ENCODE measurements at places on chromosomes 12 and 14.

DNA sequence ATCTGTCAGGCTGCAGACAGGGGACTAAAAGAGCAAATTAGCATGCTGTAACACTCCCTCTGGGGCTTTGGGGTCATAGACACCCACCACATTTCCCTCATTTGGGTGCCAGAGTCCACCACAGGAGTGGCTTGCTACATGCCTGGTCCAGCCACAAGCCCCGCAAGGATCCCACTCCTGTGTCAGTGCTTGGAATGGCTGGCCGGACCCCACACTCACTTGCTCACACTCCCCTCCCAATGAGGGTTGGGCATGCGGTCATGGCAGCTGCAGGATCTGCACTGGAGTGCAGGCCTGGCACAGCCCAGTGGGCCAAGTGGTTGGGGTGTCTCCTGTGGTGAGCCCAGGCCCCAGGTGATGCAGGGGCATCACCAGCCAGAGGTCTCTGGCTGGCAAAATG is 59.9 kb downstream of the TSPAN19 start:
- DNase-seq: no peak

DNA sequence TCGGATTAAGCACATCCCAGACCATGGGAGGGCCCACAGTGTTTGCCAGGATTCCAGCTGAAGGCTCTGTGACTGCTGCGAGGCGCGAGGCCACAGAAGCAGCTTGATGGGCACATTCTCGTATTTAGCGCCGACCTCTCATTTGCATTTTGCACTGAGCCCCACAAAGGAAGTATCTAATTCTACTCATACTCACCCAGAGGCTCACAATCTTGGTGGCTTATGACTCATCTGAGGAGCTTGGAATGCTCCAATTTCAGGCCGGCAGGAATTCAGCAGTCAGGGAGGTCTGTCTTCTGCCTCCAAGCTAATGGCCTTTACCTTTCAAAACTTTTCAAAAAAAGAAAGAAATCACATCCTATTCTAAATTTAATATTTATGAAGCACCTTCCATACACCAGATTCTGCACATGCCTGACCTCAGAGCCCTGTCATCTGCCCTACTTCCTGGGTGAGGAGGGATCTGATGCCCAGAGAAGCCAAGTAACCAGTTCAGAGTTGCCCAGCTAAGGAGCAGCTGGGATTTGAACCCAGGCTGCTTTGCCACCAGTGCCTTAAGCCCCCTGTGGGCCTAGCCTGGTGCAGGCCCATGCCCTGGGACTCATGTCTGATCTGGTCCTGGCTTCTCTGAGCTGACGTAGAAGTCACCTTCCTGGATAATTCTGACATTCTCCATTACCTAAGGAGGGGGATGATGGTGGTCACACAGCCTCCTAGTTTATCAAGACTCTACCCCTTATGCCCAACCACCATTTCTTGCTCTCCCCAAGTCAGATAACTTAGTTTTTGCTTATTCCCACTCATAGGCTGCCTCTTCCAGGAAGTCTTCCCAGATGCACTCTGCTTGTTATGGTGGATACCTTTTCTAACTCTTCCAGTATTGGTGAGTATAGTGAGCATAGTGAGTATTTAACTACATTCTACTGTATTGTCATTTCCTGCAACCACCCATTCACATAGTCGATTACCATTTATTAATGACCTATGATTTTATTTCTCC is 198.9 kb downstream of the RBM19 start:
- DNase-seq: no peak

DNA sequence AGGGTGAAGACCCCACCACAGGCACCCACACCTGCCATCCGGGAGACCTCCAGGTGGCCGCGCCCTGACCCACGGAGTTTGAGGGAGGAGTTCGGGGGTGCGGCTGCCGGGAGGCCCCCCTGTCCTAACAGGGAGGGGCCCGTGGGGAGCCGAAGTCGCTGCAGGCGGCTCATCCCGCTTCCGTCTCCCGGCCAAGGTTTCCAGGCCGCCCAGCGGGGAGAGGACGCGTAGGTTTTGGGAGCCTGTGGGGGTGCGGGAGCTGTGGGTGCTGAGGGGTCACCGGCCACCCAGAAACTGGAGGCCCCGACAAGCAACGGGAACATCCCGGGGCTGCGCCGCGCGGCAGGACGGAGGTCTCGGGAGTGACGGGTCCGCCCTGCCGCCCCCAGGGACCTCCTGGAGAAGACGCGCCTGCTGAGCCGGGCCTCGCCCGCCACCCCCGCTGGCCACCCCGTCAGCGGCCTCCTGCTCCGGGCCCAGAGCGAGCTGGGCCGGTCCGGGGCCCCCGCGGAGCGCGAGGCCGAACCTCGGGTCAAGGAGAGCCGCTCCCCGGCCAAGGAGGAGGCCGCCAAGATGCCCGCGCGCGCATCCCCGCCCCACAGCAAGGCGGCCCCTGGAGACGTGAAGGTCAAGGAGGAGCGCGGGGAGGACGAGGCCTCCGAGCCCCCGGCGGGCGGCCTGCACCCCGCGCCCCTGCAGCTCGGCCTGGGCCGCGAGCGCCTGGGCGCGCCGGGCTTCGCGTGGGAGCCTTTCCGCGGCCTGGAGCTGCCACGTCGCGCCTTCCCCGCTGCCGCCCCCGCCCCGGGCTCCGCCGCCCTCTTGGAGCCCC is 27.6 kb downstream of the LRCOL1 start:
- no peak for DNase-seq

DNA sequence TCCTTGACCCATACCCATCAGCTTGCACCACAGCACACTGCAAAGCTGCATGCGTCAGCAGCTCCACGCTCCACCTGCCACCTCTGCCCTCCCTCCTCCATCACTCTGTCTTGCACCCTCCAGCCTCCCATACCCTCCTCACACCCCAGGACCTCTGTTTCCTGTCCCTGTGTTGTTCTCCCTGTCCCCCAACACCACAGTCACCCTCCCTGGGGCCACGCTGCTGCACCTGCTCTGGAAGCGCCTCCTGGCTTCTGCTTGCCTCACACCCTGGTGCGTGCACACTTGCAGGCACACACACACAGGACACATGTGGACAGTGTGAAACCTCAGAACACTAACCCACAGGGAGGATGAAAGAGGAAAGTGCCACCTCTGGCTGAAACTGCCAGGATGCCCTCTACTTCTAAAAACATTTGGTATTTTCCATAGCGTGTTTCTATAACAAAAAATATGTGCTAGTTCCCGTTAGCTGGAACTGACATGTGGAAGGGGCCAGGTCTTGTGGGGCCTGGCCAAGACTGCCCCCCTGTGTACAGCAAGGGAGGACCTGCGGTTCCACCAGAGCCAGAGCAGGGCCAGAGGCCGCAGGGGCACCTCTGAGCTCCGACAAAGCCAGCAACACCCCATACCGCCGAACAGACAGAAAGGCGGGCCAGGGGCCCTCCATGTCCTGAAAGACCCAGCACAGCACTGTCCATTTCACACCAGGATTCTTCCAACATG is 10.0 kb downstream of the BRF1 start:
- peak; percentile 34 for DNase-seq

- peak; percentile 51 for DNase-seq
These were observed 25.1 kb downstream of the MEG3 start for GRCh38 chr14:100850841-100851585.

- DNase-seq: no peak
These were observed 26.9 kb downstream of the CNOT2 start for GRCh38 chr12:70270108-70270507.

GRCh38 chr14:96104469-96105057 is 65.4 kb downstream of the C14orf132 start:
- DNase-seq: no peak

GRCh38 chr14:84535976-84536375 is 994.0 kb upstream of the FLRT2 start:
- DNase-seq: no peak

- no peak for DNase-seq
These were observed 143.8 kb downstream of the BCL11B start for GRCh38 chr14:99128185-99128584.

- no peak for DNase-seq
These were observed 75.2 kb downstream of the GPR135 start for GRCh38 chr14:59389936-59390335.

- DNase-seq: no peak
These were observed 612 bp downstream of the TRAPPC6B start for GRCh38 chr14:39169541-39169900.

DNA sequence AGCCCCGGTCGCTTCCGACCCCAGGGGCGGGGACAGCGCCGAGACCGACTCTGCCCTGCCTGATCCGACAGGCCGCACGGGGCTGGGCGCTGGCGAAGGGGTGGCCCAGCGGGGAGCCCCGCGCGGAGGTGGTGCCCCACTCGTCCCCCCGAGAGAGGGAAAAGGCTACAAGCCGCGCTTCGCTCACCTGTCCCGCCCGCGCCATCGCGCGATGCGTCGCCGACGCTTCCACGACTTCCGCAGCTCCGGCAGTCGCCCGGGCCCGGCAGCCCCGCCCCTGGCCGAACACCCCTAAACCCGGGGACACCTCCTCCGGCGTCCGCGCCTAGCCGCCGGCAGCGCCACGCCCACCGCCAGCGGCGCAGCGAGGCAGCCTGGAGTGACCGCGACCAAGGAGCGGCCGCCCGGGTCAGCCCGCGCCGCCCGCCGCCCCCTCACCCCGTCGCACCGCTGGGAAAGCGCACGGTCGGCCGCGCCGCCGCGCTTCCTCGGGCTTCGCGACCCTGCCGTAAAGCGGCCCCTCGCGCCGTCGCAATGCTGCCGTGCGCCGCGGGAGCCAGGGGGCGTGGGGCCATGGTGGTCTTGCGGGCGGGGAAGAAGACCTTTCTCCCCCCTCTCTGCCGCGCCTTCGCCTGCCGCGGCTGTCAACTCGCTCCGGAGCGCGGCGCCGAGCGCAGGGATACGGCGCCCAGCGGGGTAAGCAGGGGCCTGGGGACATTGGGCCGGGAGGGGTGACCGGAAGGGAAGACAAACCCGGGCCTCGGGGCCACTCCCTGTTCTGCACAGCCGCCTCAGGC is at the start of the genes BAG5 and COA8:
TSS of gene BAG5 (minus strand) at position 229 of the 797 bp plus-strand sequence. CDS start 1,493 bp downstream, outside the sequence.
TSS of gene COA8 (plus strand) at position 532 of the 797 bp plus-strand sequence. CDS start at position 574, 42 bp downstream.
- DNase-seq: peak; percentile 70

- DNase-seq: no peak
These were observed 110.9 kb upstream of the CCDC196 start for GRCh38 chr14:66375046-66375964.

DNA sequence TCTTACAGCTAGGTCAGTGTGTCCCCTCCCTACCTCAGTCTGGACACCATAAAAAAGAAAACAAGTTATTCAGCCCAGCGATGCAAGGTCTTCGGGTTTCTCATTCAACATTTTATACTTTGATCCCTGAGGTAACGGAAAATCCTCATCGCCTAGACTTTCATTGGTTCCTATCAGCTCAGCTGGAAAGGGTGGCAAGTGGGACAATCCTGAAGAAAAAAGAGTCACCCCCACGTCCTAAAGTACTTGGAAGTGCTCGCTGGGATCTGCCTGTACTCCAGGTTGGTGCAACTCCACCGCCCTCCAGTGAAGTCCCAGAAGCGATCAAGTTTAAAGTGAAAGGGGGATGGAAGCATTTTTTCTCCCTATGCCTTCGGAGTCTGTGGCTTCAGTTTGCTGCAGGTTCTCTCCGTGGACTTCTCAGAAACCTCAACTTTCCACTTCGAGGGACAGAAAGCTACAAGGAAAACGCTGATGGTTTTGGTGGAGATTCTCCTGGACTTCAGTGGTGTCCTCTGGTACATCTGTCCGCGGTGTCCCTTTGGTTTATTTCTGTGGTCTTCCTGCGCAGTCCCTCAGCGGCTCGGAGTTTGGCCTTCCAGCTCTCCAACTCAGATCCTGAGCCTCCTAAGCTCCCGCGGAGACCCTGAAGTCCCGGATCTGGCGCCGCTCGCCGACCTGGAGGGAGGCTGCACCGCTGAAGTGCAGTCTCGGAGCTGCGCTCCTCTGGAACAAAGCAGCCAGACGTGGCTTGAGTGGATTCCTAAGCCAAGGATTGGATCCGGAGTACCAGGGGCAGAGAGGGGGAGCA is 1.8 kb upstream of the LRFN5 start:
- no peak for DNase-seq

GRCh38 chr12:95195122-95195521 is 22.1 kb downstream of the FGD6 start:
- no peak for DNase-seq

- peak; percentile 14 for DNase-seq
These were observed 748 bp downstream of the MAPKAPK5 start for GRCh38 chr12:111842556-111843396.
